ENCODE measurements at places on chromosomes 1 and 21.

- no peak for DNase-seq
These were observed 106.7 kb downstream of the HMCN1 start for GRCh38 chr1:185840880-185841279.

DNA sequence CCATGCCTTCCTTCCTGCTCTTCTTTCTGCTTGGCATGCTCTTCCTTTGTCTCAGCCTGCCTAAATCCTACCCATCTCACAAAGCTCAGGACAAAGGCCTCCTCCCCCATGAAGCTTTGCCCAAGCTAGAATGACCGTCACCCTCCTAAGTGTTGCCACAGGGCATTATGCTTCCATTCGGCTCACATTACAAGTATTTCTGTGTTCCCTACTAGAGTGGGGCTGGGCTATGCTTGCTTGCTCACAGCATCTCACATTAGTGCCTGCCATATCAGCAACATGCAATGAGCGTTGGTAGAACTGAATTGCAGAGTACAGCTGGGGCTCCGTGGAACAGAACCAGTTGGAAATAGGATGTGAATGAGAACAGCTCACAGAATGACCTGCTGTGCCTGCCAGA is 82.8 kb downstream of the CD58 start:
- DNase-seq, result no peak

GRCh38 chr1:62175568-62176179 is 19.0 kb upstream of the L1TD1 start:
- peak; percentile 13 for DNase-seq

DNA sequence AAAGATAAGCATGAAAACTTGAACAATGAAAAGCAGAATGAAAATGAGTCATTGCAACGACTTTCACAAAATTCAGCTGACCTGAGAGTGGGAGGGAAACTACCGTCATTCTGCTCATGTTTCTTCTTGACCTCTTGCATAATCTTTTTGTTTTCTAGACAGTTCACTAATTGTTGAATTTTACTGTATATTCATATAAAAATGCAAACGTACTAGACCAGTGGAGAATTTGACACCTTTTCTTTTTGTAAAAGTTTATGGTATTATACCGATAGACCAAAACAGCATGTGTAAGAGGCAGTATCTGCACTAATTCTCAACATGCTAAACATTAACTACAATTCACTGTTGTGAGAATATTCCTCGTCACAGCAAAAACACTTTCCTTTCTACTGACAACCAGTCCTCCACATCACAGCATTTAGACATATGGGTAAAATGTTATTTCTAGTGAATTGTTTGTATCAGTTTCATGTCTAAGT is 137.8 kb downstream of the GREM2 start:
- DNase-seq, result peak; percentile 58

GRCh38 chr1:11144570-11145256 is 44.4 kb upstream of the ANGPTL7 start:
- no peak for DNase-seq

DNA sequence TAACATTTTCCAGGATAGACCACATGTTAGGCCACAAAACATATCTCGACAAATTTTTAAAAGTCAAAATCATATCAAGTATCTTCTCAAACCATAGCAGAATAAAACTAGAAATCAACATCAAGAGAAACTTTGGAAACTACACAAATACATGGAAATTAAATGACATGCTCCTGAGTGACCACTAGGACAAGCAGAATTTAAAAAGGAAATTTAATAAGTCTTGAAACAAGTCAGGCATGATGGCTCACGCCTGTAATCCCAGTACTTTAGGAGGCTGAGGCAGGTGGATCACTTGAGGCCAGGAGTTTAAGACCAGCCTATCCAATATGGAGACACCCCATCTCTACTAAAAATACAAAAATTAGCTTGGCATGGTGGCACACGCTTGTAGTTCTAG is 26.4 kb upstream of the UTS2 start:
- DNase-seq, result no peak

- no peak for DNase-seq
These were observed 70.5 kb upstream of the CTTNBP2NL start for GRCh38 chr1:112325504-112325903.

DNA sequence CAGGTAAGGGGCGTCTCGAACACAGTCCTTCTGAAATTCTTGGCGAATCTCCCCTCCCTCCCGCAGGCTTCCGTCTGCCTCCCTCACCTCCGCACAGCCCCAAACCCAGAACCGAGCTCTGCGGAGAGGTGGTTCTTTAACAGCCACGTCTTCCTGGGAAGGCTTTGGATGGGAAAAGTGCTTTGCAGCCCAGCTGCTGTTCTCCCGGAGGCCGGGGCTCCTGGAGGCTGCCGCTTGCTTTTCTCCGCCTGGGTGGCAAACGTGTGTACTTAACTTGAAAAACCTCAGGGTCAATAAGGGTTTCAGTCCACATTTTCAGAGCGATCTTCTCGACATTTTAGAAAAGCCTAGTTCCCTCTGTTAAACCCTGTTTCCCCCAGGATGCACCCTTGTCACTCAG is 109.3 kb downstream of the PRDM16 start:
- DNase-seq, result no peak

- DNase-seq, result no peak
These were observed 61.9 kb downstream of the POFUT2 start for GRCh38 chr21:45225741-45226327.

Measured in HCEC 1CT (cell line).